ENCODE measurements at places on chromosomes 3 and 15.

DNA sequence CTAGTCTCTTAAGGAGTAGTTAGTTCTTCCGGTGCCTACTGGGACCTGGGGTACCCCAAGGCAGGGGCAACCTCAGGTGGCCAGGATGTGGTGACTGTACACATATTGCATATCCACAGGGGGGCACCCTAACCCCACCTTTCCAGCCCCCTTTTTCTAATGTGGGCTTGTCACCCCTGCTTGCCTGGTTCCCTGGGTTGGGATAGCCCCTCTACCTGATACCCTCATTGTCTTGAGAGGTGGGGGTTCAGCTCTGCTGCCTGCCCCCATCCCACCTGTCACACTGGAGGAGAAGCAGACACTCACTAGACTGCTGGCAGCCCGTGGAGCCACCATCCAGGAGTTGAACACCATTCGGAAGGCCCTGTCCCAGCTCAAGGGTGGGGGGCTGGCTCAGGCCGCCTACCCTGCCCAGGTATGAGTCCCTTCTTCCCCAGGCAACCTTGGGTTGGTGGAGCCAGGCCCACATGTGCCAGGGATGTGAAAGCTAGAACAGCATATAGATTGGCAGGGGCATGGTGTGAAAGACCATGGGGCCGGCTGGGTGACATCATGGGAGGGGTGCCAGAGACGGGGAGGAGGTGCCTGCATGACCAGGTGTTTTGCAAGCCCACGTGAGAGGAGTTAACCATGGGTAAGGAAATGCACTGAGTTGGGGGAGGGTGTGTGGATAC is 4.0 kb downstream of the GLYCTK start:
- DNase-seq: no peak

DNA sequence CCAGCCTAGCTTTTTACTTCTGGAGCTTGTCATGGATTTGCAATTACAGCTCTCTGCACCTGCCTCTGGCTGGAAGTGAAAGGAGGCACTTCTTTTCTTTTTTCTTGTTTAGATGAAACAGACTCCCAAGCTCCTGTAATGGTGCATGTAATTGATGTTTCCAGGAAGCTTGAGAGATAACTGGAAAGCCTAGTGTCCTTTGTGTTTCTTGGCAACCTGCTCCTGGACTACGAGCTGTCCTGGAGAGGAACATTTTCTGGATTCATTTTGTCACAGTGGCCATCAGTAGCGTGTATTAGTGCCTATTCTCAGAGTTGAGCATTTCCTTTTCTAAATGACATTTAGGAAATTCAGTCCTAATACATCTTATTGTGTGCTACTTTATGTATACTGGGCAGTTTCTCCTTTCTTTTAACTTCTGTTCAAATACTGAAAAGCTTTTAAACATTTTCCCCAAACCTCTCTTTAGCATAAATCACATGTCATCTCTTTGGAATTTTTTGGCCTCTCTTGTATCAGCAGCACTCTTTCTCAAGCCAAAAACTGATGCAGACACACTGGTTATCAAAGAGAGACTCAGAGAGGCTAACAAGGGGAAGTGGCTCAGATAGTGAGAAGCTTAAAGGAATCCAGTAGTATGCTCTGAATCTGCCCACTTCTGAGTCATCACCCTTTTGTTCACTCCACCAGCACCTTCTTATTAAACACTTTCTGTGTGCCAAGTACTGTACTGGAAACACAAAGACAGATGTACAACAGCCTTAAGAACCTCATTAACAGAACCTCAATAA is 62.6 kb upstream of the SLC2A2 start:
- DNase-seq: no peak

DNA sequence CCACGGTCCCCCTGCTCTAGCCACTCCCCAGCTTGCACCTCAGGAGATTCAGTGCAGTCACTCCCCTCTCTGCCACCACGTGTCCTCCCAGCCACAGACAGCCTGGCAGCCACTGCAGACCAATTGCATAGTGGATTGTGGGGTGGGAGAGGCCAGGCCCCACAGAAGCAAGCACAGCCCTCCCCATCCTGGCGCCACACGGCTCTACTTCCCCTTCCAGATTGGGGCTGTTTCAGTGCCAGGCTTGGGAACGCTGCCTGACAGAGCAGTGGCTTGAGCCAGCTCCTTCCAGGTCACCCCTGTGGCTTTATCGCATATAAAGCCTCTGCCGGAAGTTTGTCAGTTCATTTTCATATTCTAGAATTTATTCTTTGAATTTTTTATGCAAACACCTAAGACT is 90.7 kb downstream of the TMEM266 start:
- no peak for DNase-seq

- DNase-seq: no peak
Measured at GRCh38 chr3:194686816-194687637, 1.3 kb downstream of the FAM43A start.

DNA sequence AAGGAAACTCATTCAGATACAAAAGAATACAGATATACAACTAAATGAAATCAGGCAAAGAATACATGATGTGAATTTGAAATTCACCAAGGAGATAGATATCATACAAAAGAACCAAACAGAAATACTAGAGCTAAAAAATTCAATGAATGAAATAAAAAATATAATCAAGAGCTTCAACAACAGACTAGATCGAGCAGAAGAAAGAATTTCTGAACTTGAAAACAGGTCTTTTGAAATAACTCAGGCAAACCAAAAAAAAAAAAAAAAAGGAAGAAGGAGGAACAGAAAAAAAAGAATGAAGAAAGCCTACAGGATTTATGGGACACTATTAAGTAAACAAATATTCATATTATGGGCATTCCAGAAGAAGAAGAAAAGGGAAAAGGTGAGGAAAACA is 137.8 kb downstream of the DMXL2 start:
- DNase-seq: no peak

DNA sequence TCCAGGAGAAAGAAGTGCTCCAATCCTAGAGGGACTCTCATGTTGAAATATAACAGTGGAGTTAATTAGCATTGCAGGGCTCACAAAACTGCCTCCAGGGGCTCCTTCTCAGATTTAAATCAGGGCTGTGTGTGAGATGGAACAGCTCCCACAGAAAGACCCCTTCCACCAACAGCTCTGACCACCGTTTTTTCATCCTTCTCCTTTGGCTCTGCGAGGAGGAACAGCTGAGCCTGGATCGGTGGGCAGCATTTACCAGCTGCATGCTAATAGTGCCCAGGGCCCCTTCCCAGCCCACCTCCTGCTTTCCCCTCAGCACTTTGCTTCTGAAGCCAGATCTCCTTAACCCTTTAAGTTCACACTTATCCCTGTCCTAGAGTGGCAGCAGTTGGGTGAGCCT is 119.2 kb upstream of the UBE2E1 start:
- no peak for DNase-seq

DNA sequence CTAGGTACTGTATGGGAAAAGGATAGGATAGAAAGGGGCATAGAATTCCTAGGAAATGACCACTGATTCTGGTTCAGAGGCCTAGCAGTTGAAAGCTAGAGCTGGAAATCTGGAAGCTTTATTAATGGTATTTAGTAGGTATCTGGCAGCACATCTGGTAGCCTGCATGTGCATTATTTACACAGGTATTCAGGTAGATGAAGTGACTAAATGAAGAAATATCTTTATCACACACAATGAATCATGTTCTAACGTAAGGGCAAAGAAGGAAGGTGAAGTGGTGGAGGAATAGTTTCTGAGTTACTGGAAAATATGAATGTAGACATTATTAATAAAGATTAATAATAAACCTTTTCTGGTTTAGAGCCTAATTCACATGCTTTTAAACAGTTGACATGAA is 119.9 kb downstream of the MBNL1 start:
- no peak for DNase-seq

DNA sequence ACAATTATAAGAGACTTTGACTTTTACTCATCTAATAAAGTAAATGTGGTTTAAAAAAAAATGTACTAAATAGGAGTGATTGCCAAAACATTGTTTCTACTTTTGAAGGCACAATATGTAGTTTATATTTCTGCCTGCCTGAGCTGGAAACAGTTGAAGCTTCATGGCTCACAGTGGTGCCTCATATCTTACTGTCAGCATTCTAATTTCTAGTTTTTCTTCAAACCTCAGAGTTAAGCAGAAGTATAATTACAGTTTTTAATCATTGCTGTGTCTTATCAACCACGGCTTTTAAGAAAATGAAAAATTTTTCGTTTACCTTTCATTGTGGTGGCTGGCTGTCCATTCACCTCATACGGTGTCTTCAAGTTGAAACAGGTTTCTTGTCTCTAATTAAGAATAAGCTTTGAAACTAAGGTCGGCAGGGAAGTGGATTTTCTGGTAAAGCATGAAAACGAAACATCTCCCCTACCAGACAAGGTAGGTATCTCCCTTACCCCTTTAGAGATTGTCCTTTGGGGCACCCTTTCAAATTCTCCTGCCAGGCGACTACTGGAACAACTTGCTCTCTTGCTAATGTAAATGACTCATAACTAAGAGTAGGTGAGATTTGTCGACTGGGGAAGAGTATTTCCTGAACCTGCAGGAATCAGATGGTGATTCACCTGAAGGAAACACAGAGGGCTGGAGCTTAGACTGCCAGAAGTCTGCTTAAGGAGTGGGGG is at the start of gene GPR87:
Gene GPR87, minus strand, starts transcription at position 554 of the 725 bp plus-strand sequence. CDS start 16,720 bp downstream, outside the sequence.
- DNase-seq: no peak

DNA sequence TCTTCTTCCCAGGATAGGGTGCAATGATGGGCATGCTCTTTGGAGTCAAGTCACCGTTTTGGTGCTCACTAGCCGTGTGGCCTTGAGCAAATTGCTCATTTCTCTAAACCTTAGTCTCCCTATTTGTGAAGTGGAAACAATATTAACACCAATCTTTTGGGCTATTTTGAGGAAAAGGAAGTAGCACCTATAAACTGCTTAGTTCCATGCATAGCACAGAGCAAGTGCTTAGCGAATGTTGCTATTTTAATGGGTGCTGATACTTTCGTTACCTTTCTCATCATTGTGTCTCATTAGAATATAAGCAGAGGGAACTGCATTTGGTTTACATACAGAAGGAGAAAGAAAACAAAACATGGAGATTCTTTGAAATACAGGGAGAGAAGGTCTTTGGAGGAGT is 66.1 kb downstream of the BOC start:
- no peak for DNase-seq

GRCh38 chr3:99319961-99320360 is 318.4 kb upstream of the COL8A1 start:
- DNase-seq: no peak

- DNase-seq: no peak
Measured at GRCh38 chr3:47288966-47289910, 6.5 kb downstream of the KLHL18 start.

DNA sequence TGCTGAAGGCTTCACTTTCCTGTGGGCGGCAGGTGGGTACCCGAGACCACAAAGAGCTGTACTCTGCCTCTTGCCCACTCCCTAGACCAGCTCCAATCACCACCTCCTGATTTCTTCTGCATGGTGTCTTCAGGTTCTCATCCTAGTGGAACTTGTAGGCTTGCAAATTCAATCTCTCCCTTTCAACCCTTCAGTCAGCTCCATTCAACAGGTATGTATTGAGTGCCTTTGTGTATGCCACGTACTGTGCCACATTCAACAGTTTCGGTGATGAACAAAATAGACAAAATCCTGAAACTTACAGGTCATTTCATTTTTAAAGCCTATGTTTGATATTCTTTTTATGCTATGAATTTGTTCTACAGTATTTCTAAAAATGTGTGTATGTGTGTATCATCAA is 5.4 kb upstream of the CLDN11 start:
- DNase-seq: no peak

DNA sequence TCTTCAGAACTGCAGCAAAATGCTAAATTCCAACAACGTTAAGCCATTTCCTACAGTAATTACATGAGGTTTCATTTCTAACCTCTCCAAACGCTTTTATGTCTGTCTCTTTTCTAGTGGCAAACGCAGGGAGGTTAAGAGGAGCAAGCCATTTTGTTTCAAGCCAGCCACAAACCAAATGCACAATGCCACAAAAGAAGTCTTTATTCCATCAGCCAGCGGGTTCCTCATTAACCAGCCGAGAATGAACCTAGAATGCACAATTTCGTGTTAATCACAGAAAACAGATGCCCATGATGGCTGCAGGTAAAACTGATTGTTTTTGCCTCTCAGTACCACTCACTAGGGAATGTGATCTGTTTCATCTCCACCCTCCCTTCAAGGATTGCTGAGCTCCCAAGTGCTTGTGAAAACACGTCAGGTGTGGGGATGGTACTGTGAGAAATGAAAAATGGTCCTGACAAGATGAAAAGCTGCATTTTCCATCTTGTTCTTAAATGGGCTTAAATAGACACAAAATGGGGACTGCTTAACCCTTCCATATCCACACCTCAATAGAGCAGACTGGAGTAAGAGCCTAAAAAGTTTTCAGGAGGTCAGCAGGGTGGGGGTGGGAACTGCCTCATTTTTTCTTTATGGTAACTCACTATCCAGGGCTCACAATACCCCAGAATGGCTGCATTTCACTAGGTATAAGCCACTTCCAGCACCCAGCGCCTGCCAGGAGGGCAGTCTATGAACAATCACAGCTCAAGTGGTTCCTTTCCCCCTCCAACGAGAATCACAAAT is 277.1 kb downstream of the MAGI1 start:
- no peak for DNase-seq

DNA sequence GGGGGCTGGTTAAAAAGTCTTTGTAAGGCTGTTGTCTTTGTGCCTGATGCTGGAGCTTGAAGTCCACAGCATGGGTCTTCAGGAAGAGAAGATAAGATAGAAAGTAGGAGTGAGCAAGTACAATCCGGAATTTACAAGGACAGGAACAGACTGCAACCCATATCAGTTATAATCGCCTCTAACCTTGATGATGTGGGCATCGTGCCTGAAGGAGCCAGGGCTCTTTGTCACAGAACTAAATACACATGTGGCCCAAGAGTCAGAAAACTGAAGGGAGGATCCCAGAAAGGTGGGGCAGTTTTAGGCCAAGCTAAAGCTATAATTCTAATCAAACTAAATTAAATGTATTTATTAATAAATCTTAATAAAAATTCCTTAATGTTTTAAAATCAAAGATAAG is 132.2 kb downstream of the TMCO5A start:
- no peak for DNase-seq

GRCh38 chr3:163671201-163671600 is 1407.1 kb downstream of the SI start:
- no peak for DNase-seq

GRCh38 chr15:38225381-38225780 is 27.3 kb upstream of the SPRED1 start:
- no peak for DNase-seq

DNA sequence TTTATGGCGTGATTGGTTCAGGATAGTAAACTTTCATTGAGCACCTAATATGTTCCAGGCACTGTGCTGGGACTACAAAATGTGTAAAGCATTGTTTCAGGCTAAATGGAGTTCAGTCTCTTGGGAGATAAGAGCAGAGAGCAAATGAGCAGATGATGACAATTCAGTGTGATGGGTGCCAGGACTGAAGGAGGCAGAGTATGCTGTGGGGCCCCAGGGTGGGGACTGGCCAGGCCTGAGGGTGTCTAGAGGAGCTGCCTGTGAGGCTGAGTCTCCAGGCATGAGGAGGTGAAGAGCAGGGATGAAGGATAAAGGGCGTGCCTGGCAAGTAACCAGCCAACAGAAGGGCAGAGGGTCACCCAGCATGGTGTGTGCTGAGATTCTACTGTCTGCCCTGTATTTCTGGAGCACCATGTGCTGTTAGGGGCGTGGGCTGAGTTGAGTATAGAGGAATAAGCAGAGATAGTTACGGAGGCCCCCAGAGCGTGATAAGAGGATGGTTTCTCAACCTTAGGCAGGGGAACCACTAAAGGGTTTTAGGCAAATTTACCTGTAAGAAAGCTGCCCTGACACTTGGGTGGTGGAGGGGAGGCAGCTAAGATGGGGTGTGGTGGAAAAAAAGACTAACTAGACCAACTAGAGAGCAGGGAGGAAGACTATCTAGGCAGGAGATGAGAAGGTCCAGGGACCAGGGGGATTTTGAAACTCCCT is 38.5 kb downstream of the EPHB1 start:
- DNase-seq: no peak

- no peak for DNase-seq
Measured at GRCh38 chr3:27521179-27521871, 37.1 kb upstream of the SLC4A7 start.

Data from iPS DF 6.9 (cell line).